ENCODE measurements at places on chromosomes 3 and 15.

DNA sequence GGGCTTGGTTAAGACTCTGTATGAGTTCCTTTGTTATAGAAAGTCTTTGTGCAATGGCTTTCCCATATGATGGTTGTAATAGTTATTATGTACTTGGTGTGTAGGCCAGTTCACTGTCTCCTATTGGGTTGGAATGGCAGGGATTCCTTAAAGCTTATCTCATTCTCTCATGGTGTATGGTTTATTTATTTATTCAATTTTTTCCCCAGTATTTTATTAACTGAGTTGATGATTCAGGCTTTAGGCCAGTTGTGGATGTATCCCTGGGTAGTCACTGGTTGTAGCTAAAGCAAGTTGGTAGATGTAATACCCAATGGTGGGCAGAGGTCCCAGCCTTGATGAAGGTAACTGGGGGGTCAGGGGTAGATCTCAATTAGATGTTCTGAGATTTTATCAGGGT lies 349.4 kb downstream of the DOCK3 start:
- DNase-seq = no peak

DNA sequence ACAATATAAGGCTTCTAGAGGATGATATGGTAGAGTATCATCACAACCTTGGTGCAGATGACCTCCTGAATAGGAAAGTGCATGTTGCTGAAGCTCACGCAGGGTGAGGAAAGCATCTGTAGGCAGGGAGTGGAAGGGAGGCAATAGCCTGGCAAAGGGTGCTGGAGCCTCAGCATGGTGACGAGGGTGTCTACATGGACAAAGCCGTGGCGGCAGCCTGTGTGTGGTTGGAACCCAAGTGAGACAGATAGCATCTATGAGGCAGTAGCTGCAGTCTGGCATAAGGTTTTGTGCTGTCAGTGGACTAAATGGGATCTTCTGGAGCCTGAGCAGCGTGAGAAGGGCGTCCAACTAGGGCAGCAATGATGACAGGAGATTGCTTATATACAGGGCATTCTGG lies 132.5 kb downstream of the DLG1 start:
- DNase-seq = no peak

GRCh38 chr3:101182734-101183133 lies 137.6 kb downstream of the IMPG2 start:
- no peak for DNase-seq

GRCh38 chr3:171845481-171846284 lies 2.5 kb downstream of the TMEM212 start:
- no peak for DNase-seq

DNA sequence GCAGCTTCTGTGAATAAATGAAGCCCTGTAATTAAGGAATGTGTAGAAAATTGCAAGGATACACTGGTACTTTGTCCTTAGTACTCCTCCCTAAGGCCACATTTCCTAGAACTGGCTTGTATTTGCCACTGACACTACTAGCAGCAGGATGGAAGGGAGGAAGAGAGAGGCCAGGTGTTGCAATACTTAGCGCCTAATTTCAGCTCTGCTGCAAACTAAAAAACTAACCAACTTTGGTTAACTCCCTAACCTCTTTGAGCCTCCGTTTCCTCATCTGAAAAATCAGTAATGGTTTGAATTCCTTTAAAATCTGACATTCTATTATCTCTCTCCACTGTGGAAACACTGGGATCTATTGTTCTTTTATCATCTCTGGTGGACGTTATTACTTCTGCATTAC lies 257.0 kb downstream of the SV2B start:
- no peak for DNase-seq

GRCh38 chr3:56025326-56025725 lies 442.9 kb downstream of the ERC2 start:
- DNase-seq = no peak

DNA sequence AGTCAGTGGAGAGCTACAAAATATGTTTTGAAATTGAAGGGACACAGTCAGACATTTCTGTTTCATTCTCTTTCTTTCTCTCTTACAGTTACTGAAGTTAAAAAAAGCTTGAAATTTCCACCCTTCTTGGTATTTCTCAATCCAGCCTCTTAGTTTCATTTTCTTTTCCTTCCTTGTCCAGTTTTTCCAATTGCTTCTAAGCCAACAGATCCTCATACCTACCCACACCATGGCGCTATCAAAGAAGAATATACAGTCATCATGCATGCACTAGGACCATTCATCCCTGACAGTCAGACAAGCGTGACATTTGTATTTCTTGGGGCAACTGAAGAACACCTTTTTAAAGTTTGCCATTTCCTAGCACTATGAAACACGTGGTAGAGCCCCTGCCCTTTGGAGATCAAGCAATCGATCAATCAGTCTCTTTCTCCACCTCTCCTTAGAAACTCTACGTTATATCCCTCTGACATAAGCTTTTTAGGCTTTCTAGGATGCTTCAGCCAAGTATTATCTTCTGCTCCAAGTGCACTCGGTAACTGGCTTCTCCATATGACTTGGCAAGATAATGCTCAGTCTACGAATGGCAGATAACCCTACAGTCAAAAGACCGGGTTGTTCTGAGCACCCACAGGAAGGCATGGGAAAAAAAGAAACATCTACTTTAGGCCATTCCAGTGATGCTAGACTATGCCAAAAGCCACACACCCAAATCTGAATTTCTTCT lies 65.4 kb downstream of the FBN1 start:
- DNase-seq = peak; percentile 58

DNA sequence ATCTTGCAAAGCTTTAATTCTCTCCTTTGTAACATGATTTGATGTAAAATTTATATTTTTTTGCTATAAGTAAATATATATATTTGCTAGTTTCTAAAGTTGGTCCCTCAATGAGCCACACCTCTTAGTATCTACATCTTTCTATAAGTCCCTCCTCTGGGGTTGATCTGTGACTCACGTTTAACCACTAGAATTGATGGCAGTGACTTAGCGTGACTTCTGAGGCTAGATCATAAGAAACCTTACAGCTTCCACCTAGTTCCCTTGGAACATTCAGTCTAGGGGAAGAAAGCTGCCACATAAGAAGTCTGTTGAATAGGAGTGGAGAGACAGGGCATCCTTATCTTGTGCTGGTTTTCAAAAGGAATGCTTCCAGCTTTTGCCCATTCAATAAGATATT lies 56.6 kb upstream of the TNIK start:
- no peak for DNase-seq

- no peak for DNase-seq
Observed at GRCh38 chr3:66478960-66479359, 21.9 kb downstream of the LRIG1 start.

DNA sequence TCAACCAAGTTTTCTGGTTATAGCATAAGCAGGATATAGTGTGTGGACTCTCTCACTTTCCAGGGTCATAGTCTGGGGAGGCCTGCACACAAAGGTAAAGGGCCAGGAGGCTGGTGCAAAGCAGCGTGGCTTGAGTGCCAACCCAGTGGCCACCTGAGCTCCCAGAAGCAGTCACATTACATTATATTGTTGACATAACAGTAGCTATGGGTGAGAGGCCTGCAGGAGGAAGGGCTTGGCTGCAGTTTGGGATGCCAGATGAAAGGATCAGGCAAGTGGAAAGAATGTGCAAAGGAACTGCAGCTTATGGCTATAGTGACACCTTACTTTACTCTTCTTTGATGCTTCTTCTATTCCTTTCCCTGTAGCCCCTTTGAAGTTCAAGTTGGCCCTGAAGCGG lies 96.5 kb downstream of the FLNB start:
- no peak for DNase-seq

GRCh38 chr3:99384596-99384995 lies 253.8 kb upstream of the COL8A1 start:
- DNase-seq = no peak

- no peak for DNase-seq
Observed at GRCh38 chr15:78992416-78993256, 47.8 kb upstream of the CTSH start.

- DNase-seq = peak; percentile 80
Observed at GRCh38 chr15:76973362-76973743, 21.6 kb upstream of the PSTPIP1 start.

- no peak for DNase-seq
Observed at GRCh38 chr15:90033448-90033847, 32.3 kb downstream of the ZNF710 start.

All from common myeloid progenitor, CD34-positive (primary cell).